ENCODE measurements at places on chromosomes 1 and 21.

DNA sequence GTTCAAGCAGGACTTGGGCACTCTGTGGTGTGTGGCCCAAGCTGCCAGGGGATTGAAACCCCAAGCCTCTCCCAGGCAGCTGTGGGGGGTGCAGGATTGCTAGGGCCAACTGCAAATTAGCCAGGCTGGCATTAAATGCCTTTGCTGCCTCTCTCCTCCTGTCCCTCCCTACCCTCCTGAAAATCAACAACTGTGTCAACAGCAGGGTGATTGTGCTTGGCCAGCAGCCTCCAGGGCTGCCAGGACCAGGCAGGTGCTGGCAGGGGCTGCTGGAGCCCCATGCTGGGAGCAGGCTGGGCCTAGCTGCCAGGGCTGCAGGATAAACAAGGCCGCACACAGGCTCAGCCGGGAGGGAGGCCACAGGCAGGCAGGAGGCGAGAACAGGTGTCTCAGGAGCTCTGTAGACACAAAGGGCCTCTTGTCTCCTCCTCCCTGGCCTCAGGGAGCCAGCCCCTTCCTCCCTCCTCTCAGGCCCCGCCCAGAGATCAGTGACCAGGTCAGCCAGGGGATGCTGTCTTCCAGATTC lies 11.4 kb downstream of the SOX13 start:
- DNase-seq: no peak

GRCh38 chr1:179105393-179105792 lies 23.5 kb downstream of the TOR3A start:
- no peak for DNase-seq

DNA sequence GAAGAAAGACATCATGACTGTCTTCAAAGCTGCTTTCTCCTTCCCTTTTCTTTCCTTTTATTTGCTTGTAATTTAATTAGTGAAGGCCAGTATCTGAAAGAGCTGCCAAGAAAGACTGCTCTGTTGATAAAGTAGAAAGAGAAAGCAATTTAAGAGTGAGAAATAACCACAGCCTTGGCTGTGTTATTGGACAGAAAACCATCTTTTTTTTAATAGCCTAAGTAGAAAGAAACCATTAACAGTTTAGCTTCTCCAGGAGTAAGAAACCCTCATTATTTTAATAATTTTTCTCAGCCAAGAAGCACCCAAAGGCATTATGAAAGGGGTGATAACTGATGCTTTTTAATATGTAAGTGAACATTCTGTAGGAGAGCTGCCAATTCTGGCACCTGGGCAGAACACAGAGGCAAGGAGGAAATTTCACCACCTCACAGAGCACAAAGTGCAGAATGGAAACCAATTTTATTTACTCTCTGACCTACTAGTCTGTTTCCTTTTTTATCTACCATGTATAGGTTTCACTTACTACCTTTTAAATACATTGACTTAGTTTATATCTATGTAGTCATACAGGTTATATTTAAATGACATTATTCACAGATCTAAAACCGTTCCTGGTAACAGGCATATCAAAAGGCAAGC lies 703.2 kb downstream of the MRPL39 start:
- DNase-seq: no peak

DNA sequence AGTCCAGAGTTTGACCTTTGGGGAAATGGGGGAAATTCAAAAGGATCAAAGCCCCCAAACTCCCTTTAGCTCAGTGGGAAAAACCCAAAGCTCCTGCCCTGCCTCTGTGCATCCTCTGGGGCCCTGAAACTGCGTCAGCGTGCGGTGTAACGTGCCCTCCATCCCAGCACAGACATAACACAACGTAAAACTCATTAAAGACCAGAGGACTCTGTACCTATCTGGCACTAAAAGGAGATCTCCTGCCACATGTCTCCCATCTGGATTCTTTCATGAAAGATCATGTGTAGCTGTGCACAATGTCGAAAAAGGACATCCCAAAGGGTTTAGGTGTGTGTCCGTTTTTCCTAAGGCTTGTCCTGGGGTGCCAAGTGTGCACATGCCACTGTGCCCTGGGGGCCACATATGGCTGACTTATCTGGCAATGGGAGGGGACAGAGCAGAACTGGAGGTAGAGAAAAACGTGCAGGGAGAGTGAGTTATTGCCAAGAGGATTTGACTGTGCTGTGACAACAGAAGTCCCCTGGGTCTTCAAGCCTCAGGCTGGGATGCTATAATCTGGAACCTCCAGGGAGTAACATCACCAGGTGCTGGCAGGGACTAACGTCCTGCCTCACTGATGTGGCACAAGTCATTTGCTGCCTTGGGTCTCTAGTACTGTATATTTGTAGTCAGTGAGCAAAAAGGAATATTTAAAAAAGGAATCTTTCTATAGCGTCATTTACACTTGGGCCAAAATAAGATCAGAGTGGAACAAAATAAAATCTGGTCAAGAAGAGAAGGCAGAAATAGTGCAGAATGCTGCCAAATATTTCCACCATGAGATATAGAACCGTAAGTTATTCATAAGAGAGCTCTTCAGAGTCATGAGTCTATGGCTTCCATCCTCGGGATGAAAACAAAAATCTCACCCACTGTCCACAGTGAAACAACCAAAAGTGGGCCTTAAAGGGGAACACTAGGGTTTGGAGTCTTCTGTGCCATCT lies 52.3 kb downstream of the ITPKB start:
- DNase-seq: no peak

- no peak for DNase-seq
Observed at GRCh38 chr1:89356658-89357400, 7.0 kb upstream of the GBP6 start.

DNA sequence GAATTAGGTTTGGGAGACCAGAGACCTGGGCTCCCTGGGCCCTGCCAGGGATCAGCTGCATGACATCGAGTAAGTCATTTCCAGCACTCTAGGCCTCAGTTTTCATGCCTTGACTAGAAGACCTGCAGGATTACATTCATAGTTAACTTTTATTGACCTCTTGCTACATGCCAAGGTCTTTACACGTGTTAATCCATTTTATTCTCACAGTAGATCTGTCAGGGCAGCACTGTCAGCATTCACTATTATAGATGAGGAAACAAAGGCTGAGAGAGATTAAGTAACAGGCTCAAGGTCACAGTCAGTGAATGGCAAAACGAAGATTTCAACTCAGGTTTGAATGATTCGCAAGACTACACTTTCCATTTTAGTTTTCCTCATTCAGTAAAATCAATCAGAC lies 37.0 kb downstream of the PGM1 start:
- no peak for DNase-seq

GRCh38 chr1:2788506-2789163 lies 12.9 kb downstream of the TTC34 start:
- no peak for DNase-seq

GRCh38 chr1:53391296-53391695 lies 63.4 kb upstream of the LRP8 start:
- no peak for DNase-seq

GRCh38 chr1:66383611-66384010 lies 150.3 kb upstream of the SGIP1 start:
- DNase-seq: no peak

DNA sequence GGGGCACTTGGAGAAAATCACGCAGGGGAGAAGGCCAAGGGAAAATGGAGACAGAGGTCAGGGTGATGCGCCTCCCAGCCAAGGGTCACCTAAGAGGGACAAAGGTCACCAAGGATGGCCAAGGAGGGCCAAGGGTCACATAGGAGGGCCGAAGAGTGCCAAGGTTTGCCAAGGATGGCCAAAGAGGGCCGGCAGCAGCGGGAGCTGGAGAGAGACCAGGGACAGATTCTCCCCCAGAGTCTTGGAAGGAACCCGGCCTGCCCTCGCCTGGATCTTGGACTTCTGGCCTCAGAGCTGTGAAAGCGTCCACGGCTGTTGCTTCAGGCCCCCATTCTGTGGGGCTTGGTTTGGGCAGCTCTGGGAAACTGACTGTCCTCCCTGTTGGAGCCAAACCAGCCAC lies 25.6 kb upstream of the ARHGEF16 start:
- no peak for DNase-seq

- DNase-seq: no peak
Observed at GRCh38 chr1:193406901-193407300, 220.5 kb upstream of the B3GALT2 start.

DNA sequence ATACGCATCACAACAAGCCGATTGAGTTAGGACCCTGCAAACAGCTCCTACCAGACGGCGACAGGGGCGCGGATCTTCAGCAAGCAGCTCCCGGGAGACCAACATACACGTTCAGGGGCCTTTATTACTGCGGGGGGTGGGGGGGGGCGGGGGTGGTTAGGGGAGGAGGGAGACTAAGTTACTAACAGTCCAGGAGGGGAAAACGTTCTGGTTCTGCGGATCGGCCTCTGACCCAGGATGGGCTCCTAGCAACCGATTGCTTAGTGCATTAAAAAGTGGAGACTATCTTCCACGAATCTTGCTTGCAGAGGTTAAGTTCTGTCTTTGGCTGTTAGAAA lies 162.0 kb downstream of the RUNX1 start:
- DNase-seq: no peak

- no peak for DNase-seq
Observed at GRCh38 chr1:29236712-29237128, 398 bp downstream of the PTPRU start.

DNA sequence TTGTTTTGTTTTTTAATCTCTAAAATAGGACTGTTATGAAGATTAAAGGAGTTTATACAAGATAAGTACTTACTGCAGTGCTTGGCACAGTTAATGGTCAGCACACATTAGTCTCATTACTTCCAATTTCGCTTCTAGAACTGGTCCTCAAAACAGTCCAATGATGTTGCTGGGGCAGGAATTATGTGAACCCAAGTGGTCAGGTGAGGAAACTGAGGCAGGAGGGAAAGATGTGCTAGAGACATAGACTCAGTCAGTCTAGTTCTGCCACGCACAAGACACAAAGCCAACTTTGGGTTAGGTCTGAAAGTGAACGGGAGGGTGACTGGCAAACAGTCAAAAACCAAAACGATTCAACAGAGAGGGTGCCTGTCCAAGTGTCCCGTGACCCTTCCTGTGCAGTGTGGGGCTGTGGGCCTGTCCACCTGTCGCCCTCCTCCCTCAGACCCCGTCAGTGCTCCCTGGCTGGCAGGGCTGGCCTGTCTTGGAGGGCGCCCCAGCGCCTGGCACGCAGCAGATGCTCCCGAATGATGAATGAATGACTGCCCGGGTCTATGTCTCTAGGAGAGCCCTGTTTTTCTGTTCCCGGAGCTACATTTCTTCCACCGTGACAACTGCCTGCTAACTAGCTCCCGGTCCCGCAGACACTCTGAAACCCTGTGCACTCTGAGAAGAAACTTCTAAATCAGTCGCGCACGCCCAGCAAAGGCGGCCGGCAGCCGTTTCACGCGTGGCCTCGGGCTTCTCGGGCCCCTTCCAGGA lies 2.4 kb downstream of the LRP8 start:
- no peak for DNase-seq

GRCh38 chr1:205301842-205302588 lies 19.5 kb downstream of the NUAK2 start:
- no peak for DNase-seq

All from activated T-helper 1 cell treated with anti-CD3 and anti-CD28 coated beads, Interleukin-2, amount 50 U/mL, for 16 hours (primary cell).